ENCODE measurements at places on chromosomes 16 and 17. TPM values are rescaled to one million over a fixed set of nuclear protein-coding genes. Genes with fewer than 3 reads are reported as not detected.

GRCh38 chr17:179781-180380, 1.6 kb downstream of the DOC2B start:
- DNase-seq: no peak

GRCh38 chr16:87414251-87414680, 22.1 kb downstream of the MAP1LC3B start:
- DNase-seq: no peak

DNA sequence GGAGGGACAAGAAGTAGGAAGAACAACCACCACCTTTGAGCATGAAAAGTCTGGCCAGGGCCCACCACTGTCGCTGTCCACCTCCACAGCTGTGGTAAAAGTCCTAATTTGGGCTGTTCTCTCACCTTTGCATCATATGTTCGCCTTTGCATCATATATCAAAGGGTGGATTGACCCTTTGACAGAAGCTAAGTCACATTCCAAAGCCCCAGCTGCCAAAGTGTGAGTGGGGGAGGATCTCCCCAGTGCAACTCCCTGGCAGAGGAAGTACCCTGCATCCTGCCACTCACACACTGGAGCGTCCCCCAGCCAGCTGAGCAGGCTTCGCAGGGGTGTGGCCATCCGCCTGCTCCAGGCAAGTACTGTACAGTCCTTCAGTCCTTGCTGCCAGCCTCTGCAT, 12.7 kb upstream of the SPECC1 start:
- no peak for DNase-seq

DNA sequence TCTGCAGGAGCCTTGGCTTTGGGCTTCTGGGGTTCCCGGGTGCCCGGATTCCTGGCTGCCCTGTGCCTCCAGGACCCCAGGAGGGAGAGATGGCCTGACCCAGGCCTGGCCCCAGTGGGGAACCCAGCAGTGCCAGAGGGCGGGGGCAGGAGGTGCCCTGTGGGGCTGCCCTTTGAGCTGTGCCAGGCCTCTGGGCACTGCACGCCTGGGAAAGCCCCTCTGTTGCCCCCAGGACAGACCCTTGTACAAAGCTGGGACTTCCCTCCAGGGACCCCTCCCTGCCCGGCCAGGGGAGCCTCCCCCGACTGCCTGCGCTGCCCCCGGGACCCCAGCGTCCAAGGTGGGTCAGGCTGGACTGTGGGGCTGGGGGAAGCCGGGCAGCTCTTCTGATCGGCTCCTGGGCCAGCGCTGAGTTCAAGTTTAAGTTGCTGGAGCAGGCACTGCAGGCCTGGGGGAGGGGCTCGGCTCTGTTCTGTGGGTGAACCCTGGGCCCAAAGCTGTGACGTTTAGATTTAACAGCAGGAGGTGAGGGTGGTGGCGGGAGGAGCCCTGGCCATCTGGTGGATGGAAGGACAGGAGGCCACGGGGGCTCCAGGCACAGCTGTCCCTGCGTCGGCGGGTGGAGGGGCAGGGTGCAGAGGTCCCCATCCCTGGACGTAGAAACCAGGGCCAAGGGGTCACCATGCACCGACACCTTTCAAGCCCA, 27.6 kb upstream of the C1QTNF8 start:
- DNase-seq: no peak

The VASN gene
- 2.2 TPM for total RNA-seq

The TSNAXIP1 gene
- 0.12 TPM for total RNA-seq

The CIBAR2 gene
- total RNA-seq: not detected

The IGFALS gene
- total RNA-seq: 1.3 TPM

The FNDC8 gene
- total RNA-seq: not detected

The TNFRSF13B gene
- 1.4 TPM for total RNA-seq

The TMEM100 gene
- 6.1 TPM for total RNA-seq

- DNase-seq: no peak
These were observed 868.8 kb downstream of the CDH11 start for GRCh38 chr16:64253096-64253495.

- no peak for DNase-seq
These were observed 2.0 kb upstream of the GRIN2C start for GRCh38 chr17:74861662-74862107.

The ASPHD1 gene
- 1.7 TPM for total RNA-seq

- DNase-seq: peak; percentile 70
These were observed 8.9 kb downstream of the RHBDF2 start for GRCh38 chr17:76492123-76492988.

GRCh38 chr16:4743226-4743878, 9.0 kb downstream of the DNAAF8 start:
- peak; percentile 42 for DNase-seq

The TPSG1 gene
- total RNA-seq: 124 TPM

The NACA2 gene
- total RNA-seq: not detected

The PRSS27 gene
- 0.34 TPM for total RNA-seq

DNA sequence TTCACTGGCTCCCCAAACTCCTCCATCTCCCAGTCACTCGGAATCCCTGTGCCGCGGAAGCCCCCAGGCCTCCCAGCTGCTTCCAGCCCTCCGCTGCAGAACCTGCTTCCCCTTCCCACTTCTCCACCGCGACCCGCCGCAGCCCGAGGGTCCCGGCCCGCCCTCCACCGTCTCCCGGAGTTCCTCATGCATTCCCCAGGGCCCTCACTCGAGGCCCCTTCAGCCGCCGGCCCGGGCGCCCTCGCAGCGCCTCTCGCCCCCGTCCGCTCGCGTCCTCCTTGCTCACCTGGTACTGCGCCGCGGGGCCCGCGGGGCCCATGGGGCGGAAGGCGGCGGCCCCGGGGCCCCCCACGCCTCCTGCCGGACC, 329 bp downstream of the SMARCD2 start:
- DNase-seq: peak; percentile 42

- DNase-seq: no peak
These were observed 222.9 kb downstream of the PRKCA start for GRCh38 chr17:66525338-66525737.

- no peak for DNase-seq
These were observed 39.8 kb upstream of the AKAP1 start for GRCh38 chr17:57044976-57045867.

- DNase-seq: no peak
These were observed 183.2 kb downstream of the C16orf78 start for GRCh38 chr16:49556606-49557446.

The ZNF205 gene
- total RNA-seq: 8.2 TPM

DNA sequence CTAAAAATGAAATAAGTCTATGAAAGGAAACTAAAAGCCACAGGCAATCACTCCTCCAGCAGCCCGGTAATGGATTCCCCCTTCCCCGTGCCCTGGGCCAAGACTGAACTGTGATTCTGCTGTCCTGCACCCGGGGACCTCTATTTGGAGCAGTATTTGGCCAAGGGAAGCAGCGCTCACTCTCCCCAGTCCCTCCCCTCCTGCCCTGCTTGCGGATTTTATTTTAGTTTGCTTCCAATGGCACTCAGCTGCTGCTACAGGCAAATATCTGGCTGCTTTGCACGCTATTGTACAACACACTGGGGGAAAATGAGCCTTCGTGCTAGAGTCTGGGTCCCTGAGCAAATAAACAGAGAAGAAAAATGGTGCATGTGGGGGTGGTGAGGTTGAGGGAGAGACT, 975.7 kb upstream of the RBFOX1 start:
- no peak for DNase-seq

DNA sequence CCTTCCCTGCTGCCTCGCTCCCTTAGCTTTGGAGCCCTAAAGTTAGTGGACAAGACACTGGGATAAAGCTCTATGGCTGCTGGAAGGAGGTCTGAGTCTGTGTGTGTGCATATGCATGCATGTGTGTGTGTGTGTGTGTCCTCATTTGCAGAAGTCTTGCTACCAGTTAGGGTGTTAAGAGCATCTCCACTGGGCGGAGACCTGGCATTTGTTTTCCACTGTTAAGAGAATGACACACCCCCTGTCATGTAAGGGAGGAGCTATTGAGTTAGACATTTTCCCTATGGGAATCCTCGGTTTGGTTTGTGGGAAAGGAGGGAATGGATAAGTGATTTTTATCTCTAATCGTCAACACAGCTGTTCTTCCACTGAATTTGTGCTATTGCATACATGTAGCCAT, 24.8 kb upstream of the ARHGAP23 start:
- no peak for DNase-seq

DNA sequence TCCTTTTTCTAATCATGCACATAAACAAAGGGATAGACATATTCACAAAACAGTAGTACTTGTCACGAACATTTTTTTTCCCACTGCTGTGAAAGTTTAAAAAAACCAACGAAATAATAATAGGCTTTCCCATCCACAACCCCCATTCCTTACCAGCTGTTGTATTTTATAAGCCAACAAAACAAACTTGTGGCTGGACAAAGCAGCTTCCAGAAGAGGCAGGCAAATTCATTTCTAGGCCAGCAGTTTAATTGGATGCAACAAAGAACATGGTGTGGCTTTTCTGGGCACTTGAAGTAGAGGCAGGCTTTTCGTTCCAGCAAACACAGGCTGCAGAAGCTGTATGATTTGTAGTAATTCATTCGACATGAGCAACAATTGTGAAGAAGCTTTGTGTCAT, 56.0 kb upstream of the FAM20A start:
- no peak for DNase-seq

The PRR15L gene
- total RNA-seq: 279 TPM

Measured in left colon (tissue), 2 donors.